ENCODE measurements at places on chromosomes 12 and 14.

- no peak for DNase-seq
These were observed 99.0 kb downstream of the KCNH5 start for GRCh38 chr14:62946221-62946620.

GRCh38 chr14:41668356-41668755, 61.7 kb downstream of the LRFN5 start:
- DNase-seq, result no peak

- DNase-seq, result no peak
These were observed 36.7 kb upstream of the TMCC3 start for GRCh38 chr12:94686834-94687628.

GRCh38 chr14:69068744-69069421, 84.0 kb downstream of the DCAF5 start:
- DNase-seq, result no peak

DNA sequence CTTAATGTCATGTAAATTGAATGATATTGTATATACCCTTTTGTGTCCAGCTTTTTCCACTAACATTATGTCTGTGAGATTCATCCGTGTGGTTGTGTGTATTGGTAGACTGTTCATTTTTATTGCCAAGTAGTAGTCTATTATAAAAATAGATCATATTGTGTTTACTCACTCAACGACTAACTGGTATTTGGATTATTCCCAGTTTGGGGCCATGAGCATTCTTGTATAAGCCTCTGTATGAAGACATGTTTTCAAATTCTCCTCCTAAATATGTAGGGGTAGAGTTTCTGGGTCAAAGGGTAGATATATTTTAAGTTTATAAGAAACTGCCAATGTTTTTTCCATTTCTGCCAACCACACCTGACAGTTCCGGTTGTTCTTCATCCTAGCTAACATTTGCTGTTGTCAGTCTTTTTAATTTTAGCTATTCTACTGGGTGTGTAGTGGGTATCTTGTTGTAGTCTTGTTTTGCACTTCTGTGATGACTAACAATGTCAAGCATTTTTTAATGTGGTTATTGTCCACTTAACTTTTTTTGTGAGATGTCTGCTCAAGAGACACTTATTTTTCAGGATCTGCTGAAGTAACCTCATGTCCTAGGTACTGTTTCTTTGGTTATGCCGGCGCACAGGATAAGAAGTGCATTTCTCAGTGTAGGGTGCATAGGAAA, 93.2 kb downstream of the DACT1 start:
- DNase-seq, result no peak

DNA sequence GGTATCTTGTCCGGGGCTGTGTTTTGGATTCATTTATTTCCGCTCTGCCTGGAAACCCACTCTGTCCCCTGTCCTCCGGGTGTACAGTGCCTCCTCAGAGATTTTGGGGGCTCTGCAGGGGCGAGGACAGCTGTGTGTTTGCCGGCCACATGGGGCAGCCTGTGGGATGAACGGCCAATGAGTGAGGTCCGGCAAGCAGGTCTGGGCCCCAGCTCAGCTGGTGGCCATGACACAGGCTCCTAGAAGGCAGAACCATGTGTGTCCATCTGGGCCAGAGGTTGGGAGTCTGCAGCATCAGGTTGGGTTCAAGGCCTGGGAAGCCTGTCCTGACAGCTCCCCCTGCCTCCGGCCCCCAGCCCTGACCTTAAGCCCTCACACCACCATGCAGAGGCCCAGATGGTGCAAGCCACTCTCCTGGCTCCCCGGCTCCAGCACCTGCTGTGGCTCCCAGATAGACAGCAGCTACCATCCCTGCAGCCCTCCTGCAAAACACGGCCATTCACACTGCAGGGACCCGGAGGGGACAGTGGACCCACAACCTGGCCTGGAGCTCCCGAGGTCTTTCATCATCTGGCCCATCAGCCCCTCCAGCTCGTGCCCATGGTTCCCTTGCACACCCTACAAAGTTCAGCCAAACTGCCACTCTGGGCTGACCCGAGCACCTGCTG, 220.1 kb upstream of the C14orf180 start:
- no peak for DNase-seq
